ENCODE measurements at places on chromosomes 7 and 10.

GRCh38 chr10:22581461-22581860 is 132.9 kb downstream of the PIP4K2A start:
- DNase-seq = no peak

- no peak for DNase-seq
These were observed 172.6 kb downstream of the FAM107B start for GRCh38 chr10:14601872-14602725.

- DNase-seq = no peak
These were observed 12.5 kb downstream of the PRF1 start for GRCh38 chr10:70589762-70590654.

DNA sequence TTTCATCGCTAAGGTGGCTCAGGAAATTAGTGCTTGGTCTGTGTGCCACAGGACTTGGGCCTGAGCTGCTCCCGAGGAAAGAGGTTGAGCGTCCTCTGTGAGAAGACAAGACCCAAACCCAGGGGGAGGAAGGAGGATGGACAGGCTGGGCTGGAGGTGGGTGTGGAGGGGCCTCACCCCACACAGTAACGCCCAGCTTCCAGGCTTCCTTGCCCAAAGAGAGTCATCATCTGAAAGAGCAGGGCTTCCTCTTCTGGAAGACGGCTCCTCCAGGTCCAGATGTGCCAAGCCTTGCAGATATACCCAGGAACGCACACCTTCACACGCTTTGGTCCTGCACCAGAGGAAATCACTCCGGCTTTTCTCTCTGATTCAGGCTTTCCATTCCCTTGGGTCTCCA is 127.8 kb upstream of the MGMT start:
- DNase-seq = no peak

GRCh38 chr7:132861424-132861823 is 220.5 kb downstream of the CHCHD3 start:
- no peak for DNase-seq

DNA sequence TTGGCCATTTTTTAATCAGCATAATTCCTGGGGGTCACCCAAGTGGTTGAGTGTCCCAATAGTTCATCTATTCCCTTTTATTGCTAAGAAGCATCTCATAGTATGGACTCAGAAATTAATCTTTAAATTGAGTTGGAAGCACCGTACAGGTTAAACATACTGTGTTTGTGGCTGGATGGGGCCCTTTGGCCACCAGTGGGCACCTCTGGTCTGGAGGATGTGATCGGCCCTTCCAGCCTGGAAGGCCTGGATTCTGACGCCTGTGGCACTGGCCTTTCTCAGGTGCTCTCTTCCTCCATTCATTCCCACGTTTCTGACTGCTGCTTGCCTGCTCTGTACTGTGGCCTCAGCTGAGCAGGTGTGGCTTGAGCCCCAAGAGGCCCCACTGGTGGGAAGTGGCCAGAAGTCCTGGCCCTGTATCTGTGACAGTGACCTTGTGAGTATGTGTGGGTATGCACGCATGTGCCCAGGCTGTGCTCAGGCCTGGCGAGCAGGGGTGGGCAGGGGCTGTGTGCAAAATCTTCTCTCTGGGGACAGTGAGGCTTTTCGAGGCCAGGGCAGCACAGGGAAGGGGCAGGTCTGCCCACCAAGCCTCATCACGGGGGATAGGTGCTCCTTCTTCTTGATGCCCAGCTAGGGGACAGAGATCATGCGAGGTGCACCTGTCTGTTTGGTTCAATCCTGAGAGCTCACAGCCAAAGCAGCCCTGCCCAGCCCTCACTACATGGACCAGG is 30.1 kb downstream of the LDB3 start:
- DNase-seq = no peak

DNA sequence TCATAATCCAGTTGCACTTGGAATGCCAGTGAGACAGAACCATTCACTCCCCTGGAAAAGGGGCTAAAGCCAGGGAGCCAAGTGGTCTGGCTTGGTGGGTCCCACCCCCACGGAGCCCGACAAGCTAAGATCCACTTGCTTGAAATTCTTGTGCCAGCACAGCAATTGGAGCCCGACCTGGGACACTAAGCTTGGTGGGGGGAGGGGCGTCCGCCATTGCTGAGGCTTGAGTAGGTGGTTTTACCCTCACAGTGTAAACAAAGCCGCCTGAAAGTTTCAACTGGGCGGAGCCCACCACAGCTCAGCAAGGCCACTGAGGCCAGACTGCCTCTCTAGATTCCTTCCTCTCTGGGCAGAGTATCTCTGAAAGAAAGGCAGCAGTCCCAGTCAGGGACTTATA is 200.7 kb upstream of the NPSR1 start:
- no peak for DNase-seq

DNA sequence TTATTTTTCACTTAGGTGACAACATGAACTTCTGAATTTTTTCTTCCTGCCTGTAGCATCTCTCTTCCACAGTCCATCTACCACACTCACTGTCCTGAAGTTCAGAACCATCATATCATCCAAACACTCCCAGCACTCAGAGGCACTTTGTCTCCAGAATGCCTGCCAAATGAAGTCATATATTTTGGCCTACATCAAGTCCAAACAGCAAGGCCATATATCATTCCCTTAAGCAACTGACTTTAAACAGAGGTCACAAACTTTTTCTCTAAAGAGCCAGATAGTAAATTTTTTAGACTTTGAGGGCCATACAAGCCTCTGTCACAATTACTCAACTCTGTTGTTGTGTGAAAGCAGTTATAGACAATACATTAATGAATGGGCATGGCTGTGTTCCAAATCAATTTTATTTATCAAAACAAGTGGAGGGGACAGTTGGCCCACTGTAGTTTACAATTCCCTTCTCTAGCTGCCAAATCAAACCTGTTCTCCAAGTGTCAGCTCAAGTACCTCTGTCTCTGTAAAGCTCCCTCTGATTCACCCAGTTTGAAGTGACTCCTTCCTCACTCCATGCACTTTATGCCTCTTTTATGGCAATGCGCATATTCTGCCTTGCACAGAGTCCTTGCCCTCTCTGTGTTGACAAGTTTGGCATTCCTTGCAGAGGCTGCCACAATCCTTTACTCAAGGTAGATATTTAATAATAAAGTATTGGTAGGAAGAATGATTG is 305.7 kb downstream of the FZD1 start:
- no peak for DNase-seq

GRCh38 chr10:113006656-113007342 is 56.8 kb downstream of the TCF7L2 start:
- no peak for DNase-seq

All from stimulated activated CD4-positive, alpha-beta T cell treated with anti-CD3 and anti-CD28 coated beads, Interleukin-1b, Interleukin-23, amount 100 ng/mL, for 1 hour (primary cell).